ENCODE measurements at places on chromosomes 12 and 14.
A peak's percentile ranks its signal among the peaks of the same experiment; 100 is the strongest.

GRCh38 chr14:105073720-105074600 is 8.7 kb upstream of the GPR132 start:
- no peak for DNase-seq

- DNase-seq: no peak
These were observed 40.2 kb downstream of the SPRING1 start for GRCh38 chr12:116697716-116698115.

DNA sequence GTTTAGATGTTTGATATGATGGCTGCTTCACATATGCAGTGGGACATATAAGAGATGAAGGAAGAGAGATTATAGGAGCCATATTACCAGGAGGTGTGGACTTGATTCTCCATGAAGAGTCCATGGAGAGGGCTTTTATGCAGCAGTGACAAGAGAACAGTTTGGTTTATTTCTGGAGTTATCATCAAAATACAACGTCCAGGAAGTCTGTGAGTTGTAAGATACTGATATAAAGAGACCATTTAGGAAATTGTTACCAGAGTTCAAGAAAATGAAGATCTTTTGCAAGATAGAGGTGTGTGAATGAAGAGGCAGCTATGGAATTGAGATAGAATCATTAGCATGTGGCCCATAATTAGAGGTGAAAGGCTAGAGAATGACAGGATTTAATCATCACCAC is 431.7 kb downstream of the NPAS3 start:
- DNase-seq: no peak

- no peak for DNase-seq
These were observed at the start of gene INHBC for GRCh38 chr12:57434517-57435223. INHBC (plus strand) TSS chr12:57434784; CDS start chr12:57434887, 103 bp downstream.

DNA sequence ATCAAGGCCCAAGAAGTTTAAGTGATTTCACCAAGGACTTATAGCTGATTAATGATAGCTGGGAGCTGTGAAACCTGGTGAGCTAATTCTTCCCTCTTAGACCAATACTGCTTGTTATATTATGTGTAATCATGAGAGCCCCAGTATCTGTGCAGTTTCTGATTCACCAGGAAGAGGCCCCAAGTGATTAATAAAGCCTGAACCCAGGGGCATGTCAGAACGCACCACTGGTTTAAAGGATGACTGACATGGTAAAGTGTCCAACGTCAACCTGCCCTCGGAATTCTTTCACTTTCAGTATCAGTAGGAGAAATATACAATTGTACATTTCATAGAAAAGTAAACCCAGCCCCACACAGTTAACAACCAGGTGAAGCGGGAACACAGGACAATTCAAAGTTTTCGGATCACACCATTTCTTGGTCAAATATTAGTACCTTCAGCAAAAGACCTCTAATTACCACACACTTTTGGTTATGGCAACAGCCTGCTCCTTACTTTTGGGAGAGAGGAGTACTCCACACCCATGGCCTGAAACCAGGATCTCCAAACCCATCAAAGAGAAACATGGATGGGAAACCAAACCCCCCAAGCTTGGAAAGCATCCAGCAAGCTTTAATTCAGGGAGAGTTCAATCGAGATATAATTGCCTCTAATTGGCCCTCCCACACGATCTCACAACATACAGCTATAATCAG is 28.5 kb downstream of the TMCC3 start:
- no peak for DNase-seq

- peak; percentile 55 for DNase-seq
These were observed 5.3 kb downstream of the PHB2 start for GRCh38 chr12:6965026-6965661.

- no peak for DNase-seq
These were observed 171.5 kb downstream of the ANO2 start for GRCh38 chr12:5773550-5773949.

DNA sequence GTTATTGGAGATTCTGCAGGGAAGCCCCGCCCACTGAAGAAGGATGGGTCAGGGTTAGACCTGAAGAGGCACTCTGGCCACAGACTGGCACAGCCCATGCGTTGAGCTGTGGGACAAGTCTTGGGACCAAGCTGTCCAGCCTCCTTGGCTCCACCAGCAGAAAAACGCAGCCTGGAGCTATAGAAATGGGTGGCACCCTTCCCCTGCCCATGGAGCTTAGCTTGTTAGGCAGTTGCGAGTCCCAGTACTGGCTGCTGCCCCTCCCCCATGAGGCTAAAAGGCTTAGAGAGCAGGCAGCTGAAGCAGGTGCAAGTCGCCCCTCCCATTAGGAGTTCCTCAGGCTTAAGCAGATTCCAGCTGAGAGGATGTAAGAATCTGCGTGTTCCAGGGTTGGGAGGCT is 1124.0 kb upstream of the TMEM132C start:
- no peak for DNase-seq

DNA sequence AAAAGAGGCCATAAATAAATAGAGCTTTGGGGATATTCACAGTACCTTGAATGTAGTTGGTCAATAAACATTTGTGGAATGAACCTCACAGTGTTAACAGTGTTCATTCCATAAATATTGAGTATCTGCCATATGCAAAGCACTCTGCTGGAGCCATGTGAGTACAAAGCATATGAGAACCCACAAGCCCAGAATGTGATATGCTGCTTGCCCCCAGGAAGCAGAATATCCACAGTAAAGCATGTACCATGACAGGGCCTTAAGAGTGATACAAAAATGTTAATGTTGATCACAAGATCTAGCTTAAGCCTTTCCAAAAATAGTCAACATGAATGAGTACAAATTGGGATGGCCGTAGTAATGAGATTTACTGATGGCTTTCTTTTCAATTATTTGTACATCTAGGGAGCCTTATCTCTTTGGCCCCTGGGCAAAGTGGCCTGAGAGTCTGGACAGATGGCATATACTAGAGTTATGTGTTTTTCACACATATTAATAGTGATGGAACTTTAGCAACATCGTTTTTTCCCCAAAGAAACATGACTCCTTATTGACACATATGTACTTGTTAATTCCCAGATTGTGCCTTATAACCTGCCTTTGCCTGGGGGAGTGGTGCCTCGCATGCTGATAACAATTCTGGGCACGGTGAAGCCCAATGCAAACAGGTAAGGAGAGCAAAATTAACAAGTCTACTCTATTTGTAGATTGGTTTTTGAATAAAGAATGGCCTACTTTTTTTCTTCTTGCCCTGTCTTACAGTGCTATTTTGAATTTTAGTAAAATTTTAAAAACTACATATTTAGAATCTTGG is 10.9 kb downstream of the LGALS3 start:
- no peak for DNase-seq

DNA sequence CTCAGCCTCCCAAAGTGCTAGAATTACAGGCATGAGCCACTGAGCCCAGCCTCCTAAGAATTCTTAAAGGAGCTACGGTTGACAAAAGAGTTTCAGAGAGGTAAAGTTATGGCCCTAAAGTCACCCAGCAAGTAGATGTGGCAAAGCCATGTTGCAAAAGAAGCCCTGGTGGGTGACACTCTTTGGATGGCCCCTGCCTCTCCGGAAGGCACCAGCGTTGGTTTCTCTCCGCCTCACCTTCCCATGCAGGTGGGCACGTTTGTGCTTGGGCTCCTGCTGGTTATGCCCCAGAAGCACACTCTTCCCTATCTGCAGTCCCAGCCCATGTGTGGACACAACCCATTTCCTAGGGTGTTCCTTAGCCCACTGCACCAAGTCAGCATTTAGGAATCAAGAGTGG is 9.5 kb upstream of the SERPINA3 start:
- no peak for DNase-seq

DNA sequence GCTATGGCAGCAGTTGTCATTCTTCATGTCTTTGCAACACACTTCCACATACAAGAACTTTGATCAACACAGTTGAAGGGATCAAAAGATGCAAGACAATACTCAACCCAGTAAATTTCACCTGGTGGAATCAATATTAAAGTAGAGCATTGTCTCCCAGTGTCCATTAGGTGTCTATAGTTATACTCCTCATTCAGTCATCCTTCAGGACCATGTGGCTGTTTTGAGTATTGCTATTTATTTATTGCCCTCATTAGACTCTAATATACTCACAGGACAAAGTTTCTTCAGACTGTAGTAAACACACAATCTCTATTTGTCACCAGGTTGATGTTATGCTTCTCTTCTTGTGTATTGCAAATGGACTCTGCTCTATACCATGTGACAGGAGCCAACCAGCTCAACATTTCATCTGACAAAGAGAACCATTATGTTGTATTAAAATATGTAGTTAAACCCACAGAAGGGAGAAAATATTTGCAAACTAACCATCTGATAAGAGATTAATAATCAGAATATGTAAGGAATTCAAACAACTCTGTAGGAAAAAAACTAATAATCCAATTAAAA is 146.6 kb downstream of the TGFB3 start:
- no peak for DNase-seq

DNA sequence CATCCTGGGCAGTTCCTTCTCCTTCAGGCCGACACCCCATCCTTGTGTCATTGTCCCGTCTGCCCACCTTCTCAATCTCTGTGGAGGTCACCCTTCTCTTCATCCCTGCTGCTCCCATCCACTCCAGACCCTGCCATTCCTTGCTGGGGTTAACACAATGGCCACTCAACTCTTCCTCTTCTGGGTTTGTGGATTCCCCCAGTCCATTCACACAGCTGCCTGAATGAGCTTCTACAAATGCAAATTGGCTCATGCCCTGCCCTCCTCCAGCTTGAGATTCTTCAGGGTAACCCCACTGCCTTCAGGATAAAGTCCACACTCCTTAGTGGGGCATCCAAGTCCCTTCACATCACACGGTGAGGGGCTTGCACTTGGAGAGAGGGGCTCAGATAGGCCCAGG is 17.2 kb upstream of the PRMT8 start:
- no peak for DNase-seq

- DNase-seq: peak; percentile 34
These were observed 26.9 kb upstream of the LGALS3 start for GRCh38 chr14:55102141-55102621.

GRCh38 chr12:91574391-91574790 is 391.8 kb upstream of the DCN start:
- no peak for DNase-seq

DNA sequence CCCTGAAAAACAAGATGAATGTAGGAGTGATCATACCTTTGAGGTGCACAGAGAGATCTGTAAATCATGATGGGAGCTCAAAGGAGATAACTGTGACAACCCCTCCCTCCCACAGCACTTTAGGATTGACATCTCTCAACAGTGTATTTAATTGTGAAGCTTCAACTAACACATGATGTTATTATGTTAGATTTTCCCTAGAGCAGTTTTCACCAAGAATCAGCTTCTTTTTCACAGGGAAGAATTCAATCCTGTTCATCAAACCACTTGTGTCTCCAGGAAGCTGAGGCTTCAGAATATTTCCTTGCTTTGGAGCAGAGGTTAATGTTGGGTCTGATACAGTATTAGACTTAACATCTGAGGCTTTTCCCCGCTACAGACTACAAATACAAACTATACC is 11.8 kb downstream of the RPS6KA5 start:
- DNase-seq: no peak

DNA sequence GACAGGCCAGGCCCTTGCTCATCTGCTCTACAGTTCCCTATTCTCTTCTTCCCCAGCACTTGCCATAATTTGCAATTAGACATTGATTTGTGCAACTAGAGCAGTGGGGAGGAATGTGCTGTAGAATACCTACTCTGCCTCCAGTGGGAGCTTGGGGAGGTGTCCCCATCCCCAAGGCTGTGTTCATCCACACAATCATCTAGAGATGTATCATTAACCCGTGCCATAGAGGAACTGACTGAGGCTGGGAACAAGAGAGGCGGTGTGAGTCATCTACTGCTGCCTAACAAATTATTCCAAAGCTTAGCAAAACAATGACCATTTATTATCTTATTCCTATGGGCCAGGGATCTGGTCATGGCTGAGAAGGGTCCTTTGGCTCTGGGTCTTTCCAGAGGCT is 5.1 kb upstream of the OTUB2 start:
- DNase-seq: no peak

DNA sequence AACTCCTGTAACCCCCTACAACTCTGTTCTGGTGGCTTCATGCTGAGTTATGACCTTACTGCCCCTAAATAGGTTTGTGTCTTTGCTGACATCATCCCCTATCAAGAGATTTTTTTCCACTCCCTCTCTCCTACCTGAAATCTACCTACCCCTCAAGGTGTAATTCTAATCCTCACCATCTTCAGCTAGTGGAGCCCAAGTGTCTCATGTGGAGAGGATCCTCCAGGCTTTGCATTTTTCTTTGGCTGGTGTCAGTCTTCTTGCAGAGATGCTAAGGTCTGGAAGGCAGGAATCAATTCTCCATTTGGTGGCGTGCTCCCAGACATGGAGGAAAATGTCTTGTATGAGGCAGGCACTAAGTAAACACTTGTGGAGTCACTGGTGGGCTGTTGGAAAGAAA is 74.8 kb upstream of the PRMT8 start:
- no peak for DNase-seq

- DNase-seq: peak; percentile 40
These were observed 20.6 kb upstream of the SNRPF start for GRCh38 chr12:95838125-95838524.

- no peak for DNase-seq
These were observed 381.6 kb downstream of the DPF3 start for GRCh38 chr14:72512281-72512680.

- DNase-seq: no peak
These were observed 251.1 kb upstream of the RMST start for GRCh38 chr12:97211416-97211930.

- DNase-seq: no peak
These were observed 31.3 kb upstream of the KCNA5 start for GRCh38 chr12:5012337-5012736.

Measured in NCI-H748 treated with DMSO at 0.1 percent for 48 hours (cell line).